ENCODE measurements at places on chromosomes 3 and 15.

DNA sequence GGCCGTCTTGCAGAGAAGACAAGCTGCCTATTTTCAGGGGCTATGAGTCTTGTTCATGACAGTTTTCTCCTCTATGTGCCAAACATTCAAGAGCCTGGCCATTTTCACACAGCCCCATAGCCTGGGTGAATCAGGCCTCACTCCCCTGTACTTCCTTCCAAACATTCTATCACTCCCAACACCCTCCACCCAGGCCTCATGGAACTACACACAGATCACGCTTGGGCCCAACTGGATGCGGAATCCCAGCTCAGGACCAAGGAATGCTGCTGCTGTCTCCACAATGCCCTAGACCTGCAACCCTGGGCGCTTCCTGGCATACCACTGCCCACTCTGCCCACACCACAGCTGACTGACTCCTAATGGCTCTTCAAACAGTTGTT lies 39.4 kb upstream of the PCSK6 start:
- no peak for DNase-seq

GRCh38 chr3:67863869-67864268 lies 209.5 kb upstream of the SUCLG2 start:
- DNase-seq, result no peak

- no peak for DNase-seq
These were observed 7.2 kb downstream of the PLD1 start for GRCh38 chr3:171803044-171803443.

DNA sequence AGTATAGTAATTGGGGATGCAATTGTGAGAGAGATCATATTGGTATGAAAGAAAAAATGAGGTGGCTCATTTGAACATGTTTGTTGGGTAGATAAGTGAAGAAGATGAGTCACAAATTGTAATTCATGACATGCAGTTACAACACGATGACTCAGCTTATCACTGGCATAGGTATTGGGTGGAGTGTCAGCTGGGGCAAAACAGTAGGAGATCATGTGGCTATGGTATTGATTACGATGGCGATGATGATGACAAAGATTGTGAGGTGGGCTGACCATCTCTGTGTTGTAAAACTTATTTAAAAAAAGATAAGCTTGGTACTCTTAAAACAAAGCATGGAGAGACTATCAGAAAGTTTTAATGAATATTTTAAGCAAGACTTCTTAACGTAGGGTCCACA lies 11.6 kb upstream of the DPH6 start:
- DNase-seq, result no peak

- no peak for DNase-seq
These were observed 43.1 kb upstream of the TRPC1 start for GRCh38 chr3:142680710-142681109.

- no peak for DNase-seq
These were observed 8.4 kb upstream of the DHX30 start for GRCh38 chr3:47794544-47794943.
